ENCODE measurements at places on chromosomes 7 and 10.

DNA sequence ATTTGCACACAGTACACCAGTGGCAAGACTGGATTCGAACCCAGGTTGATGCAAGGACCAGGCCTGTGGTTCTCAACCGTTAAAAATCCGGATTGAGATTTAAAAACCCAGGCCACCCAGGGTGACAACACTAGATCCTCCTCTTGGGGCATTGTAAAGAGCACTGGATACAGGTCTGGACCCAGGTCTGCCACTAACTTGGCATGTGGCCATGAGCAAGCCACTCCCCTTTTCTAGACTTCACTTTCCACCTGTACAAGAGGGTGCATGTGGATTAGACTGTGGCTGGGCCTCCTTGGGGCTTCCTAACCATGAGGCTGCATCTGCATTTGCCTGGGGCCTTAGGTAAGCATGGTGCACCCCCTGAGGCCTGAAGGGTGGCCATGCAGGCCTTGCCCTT is 21.7 kb upstream of the SLC29A3 start:
- DNase-seq: no peak

GRCh38 chr7:129773328-129773731 is 161.8 kb downstream of the NRF1 start:
- DNase-seq: no peak

DNA sequence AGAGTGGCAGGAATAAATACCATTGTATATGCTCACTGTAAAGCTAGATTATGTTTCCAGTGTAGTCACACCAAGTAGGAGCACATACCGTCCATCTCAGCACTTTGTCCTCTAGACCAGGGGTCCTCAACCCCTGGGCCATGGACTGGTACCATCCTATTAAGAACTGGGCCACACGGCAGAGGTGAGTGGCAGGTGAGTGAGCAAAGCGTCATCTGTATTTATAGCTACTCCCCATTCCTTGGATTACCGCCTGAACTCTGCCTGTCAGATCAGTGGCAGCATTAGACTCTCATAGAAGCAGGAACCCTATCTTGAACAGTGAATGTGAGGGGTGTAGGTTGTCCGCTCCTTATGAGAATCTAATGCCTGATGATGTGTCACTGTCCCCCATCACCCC is 735.3 kb downstream of the MAGI2 start:
- DNase-seq: no peak

GRCh38 chr7:144584726-144585125 is 181.2 kb upstream of the NOBOX start:
- DNase-seq: no peak

DNA sequence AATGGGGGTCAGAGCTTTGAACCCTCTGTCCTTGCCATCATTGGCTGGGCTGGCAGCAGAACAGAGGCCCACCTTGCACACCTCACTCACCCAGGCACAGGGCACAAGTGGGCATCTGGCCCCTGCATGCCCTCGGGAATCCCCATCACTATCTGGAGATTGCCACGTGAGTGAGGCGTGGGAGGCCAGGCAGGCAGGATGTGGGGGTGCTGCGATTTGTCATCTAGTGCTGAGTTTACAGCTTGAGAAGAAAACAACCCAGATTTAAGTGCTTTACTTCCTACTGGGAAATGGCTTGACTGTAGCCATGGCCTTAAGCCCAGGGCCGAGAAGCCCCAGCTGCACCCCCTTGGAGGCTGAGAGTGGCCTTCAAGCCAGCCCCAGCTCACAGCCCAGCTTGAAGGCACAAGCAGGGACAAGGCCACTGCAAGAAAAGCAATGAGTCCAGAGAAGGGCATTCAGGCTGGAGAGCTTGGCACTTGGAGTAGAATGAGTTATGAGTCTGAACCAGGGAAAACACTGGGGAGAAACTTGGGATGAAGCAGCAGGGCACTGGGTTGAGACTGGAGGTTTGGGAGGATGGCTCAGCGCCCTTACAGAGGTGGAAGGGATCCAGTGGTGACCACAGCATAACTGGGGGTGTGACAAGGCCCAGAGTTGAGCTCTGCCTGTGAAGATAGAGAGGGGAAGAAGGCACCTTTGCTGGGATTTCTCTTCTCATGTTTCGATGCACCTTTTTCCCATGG is 123.0 kb downstream of the CXCL12 start:
- no peak for DNase-seq

DNA sequence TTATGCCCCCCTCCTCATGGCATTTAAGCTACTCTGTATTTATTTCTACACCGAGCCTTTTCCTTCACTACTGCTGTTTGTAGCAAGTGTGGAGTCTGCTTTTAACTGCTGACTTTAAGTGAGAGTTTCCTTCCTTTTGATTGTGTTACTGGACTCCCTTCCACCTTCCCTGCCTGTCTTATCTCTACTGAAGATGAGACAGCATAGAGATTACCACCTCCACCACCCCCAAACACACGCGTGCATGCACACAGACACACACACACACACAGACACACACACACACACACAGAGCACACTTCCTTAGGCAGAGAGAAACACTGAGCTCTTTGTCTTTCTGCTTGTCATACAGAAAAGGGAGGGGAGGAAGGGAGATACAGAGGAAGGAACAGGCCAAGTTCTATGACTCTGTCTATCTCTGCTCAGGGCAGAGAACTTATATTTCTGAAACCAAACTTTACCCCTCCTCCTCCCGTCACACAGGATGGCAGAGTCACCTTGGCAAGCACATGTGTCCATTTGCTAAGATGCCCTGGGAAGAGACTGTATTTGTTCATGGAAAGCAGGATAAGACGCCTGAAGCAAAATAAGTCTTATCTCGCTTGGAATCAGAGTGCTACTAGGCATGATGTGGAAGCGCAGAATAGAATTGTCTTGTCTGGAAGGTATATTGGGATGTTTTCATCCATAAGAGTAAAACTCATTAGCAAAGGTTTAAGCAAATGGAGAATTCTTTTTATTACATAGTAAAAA is 81.8 kb upstream of the CAV2 start:
- DNase-seq: no peak

DNA sequence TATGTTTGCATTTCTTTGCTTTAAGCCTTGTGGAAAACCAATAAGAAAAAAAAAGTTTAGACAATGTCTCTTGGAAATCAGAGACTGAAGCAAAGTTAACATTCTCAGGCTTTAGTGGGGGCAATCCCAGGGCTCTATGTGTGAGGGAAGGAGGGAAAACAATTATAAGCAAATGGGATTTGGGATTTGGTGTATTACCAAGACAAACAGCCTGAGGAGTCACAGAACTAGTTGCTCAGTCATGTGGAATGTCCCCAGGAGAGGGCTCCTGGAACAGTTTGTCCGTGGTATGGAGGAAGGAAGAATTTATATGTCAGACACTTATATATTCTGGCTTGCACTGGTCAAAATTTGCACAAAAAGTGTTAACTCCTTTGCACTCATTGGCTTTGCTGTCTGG is 562.9 kb upstream of the TPK1 start:
- DNase-seq: no peak

GRCh38 chr10:86285136-86285790 is 81.3 kb downstream of the GRID1 start:
- DNase-seq: no peak

DNA sequence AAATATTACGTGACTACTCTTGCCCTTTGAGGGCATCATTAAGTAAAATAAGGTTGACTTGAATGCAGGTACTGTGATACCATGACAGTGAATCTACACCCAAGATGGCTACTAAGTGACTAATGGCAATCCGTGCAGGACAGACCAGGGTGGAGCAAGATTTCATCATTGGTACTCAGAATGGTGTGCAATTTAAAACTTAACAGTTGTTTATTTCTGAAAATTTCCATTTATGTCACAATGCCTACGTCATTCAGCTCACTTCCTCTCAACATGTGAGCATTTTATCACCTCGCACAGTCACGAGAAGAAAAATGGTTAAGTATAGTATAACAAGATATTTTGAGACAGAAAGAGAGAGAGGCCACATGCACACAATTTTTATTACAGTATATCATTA is 50.3 kb upstream of the MET start:
- no peak for DNase-seq

- DNase-seq: peak; percentile 47
Observed at GRCh38 chr10:34637418-34637911, 177.6 kb downstream of the PARD3 start.

- no peak for DNase-seq
Observed at GRCh38 chr7:78493401-78493800, 694.8 kb downstream of the PHTF2 start.

DNA sequence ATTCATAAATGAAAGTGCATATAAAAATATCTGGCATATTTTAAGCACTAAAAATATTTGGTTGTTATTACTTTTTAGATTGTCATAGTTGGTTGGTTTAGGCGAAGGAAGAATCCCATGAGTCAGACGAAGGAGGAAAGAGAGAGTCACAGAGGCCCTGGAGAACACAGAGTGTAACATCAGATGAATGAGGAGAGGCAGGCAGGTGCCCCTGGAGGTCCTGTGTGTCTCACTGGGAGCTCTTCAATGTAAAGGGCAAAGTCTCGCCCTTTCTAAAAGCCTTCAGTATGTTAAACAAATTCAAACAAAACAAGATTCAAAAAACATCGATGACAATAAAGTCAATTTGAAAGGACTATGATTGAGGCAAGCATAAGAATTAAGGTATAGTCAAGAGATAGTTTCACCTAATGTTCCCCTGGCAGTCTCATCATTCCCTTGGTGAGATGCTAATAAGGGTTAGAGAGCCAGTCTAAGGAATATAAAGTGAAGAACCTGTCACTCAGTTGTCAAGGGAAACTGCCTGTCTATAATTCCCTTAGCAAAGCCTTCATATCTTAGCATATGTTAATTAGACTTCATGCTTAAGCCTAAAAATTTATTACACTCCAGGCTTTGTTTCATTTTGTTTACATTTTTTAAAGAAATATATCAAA is 194.3 kb downstream of the TPK1 start:
- DNase-seq: no peak

DNA sequence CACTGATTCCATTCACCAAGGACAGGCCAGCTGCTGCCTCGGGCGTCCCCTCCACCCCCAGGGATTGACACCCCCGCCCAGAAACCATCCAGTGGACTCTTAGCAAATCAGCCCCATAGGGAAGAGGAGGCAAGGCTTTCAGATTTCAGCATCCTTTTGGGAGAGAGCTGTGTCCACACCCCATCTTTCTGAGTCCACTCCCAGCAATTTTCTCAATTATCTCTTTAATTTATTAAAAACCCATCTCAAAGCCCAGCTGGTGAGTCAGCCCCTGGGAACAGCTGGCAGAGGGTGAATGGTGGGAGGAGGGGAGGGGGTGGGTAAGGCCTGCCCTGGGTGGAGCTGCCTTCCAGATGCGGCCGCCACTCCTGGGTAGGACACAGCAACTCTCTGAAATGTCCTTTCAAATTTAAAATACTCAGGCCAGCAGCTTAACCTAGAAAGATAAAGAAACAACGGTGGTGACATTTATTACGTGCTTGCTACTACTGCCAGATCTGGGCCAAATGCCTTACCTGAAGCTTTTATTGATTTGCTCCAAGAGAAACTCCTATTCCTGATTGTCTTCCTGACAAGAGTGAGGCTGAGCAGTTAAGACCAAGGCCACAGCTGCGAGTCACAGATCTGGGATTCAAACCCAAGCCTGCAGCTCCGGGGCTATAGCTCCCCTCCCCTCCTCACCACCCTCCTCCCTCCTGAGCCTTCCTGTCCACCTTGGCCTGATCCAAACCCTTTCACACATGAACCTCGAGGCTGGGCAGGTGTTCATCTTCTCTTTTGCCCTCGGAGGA is 120.4 kb downstream of the RGS10 start:
- no peak for DNase-seq

- DNase-seq: no peak
Observed at GRCh38 chr10:4111643-4112042, 326.6 kb upstream of the KLF6 start.

DNA sequence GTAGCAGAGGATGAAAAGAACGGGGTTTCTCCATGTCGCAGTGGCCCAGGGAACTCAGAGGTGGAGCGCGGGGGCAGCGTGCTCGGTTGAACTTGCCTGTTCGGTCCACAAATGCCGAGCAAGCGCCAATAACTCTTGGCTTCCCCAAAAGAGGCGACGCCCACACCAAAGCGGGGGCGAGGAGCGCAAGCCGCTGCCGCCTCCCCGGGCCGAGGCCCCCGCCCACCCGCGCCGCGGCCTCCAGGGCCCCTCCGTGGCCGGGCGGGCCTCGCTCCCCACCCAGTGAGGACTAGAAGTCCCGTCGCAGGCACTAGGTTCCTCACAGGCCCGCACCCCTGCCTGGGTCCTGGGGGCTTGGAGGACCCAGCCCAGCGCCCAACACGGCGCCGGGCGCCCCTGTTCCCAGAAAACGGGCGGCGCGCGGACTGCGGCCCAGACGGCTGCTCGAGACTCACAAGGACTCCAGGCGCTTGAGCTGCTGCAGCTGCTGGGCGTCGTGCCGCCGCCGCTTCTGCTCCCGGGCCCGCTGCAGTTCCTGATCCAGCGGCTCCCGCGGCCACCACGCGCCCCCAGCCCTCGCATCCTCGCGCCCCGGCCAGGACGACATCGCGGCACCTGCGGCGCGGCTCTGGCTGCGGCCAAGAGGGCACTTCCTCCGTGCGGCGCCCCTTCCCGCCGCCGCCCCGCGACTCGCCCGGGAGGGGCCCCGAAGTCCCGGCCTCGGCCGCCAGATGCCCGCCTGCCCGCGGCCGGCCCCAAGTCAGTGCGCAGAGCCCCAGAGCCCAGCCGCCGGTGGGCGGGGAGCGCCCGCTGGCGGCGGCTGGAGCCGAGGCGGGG is 14.6 kb upstream of the FKBP9 start:
- DNase-seq: peak; percentile 48

- no peak for DNase-seq
Observed at GRCh38 chr7:6171532-6172223, 100.7 kb downstream of the CYTH3 start.

GRCh38 chr10:18479502-18479901 is 171.9 kb downstream of the NSUN6 start:
- no peak for DNase-seq

GRCh38 chr10:132624847-132625471 is 87.4 kb downstream of the INPP5A start:
- no peak for DNase-seq

GRCh38 chr10:43376828-43377423 is 5.5 kb downstream of the FXYD4 start:
- no peak for DNase-seq
